ENCODE measurements at places on chromosomes 16 and 17. TPM values are rescaled to one million over a fixed set of nuclear protein-coding genes. Genes with fewer than 3 reads are reported as not detected.

GRCh38 chr16:55622930-55623561 lies 32.7 kb upstream of the SLC6A2 start:
- peak; percentile 45 for DNase-seq

GRCh38 chr16:12965274-12965804 lies 63.9 kb downstream of the SHISA9 start:
- peak; percentile 18 for DNase-seq

- DNase-seq: peak; percentile 60
These were observed 151.0 kb upstream of the RBL2 start for GRCh38 chr16:53282975-53283946.

GRCh38 chr17:45732926-45733505 lies 51.1 kb upstream of the CRHR1 start:
- DNase-seq: no peak

Gene RCVRN
- not detected for total RNA-seq

Gene TOP2A
- 151 TPM for total RNA-seq

Gene VAMP2
- 37.7 TPM for total RNA-seq

Gene TGFB1I1
- total RNA-seq: 14.7 TPM

GRCh38 chr16:55630774-55631173 lies 25.0 kb upstream of the SLC6A2 start:
- DNase-seq: no peak

DNA sequence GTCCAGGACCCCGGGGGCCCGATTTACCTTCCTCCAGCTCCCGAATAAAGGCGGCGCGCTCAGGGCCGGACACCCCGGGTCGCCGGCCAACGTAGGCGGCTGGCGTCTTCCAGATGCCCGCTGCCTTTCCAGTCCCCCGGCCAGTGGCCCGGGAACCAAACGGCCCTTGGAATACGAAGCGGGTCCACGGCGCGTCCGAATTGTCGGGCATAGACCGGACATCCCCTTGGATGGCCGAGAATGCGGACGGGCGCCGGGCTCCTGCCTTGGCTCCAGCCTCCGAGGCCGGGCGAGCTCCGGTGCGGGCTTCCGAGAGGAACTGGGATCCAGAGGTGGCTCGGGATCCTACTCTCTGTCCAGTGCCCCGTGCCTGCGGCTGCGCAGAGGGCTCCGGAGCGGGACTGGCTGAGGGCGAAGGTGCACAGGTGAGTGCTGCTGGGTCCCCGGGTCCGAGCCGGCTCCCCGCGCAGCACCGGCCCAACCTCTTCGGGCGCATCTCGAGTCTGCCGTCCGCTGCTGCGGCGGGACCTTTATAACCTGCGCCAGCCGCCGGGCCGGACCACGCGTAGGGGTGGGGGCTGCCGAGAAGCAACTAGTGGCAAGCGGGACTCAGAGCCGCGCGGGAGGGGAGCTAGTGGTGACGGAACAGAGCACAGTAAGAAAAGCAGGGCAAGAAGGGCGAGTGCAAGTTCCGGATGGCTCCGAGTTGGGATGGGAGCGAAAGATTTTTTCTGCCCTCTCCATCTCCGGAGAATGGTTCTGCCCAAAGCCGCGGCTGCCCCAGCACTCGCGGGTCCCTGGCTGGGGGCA lies at the start of gene HAP1:
HAP1 (minus strand) TSS at position 505 of the 810 bp plus-strand sequence; CDS start at position 496, 9 bp downstream.
- DNase-seq: peak; percentile 38

DNA sequence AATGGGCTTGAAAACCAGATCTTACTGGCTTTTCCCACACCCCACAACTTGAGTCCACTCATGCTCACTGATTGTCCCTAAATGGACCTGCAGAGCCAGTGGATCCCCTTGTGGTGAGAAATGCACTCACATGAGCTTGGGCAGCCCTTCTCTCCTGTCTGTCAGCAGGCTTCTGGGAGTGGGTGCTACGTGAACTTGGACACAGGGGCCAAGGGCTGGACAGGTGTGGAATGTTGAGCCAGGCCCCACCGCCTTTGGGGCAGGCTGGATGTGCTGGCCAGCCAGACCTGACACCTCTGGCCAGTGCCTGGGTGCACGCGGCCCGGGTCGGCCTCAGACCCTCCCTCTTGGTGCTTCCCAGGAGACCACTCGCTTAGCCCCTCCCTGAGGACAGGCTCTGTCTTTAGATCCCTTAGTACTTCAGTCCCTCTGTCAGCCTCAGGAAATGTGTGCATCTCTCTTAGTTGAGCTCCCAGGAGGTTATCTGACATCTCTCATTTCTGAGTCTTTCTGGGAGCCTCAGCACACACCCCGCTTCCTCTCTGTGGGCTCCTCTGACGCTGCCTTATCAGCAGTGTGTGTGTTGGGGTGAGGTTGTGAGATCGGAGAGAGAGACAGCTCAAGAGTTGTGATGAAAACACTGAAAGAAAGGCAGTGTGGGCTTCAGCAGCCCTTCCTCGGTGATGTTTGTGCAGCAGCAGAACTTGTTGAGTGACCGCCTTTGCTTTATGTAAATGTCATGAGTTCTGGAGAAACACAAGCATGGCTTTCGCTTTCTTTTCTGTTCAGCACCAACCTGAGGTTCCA lies 117.0 kb downstream of the RAB11FIP4 start:
- DNase-seq: no peak

GRCh38 chr17:67171560-67171959 lies 73.4 kb downstream of the HELZ start:
- DNase-seq: no peak

GRCh38 chr16:75868636-75869632 lies 142.6 kb upstream of the CPHXL start:
- DNase-seq: no peak

Gene SLC26A11
- total RNA-seq: 13.6 TPM

DNA sequence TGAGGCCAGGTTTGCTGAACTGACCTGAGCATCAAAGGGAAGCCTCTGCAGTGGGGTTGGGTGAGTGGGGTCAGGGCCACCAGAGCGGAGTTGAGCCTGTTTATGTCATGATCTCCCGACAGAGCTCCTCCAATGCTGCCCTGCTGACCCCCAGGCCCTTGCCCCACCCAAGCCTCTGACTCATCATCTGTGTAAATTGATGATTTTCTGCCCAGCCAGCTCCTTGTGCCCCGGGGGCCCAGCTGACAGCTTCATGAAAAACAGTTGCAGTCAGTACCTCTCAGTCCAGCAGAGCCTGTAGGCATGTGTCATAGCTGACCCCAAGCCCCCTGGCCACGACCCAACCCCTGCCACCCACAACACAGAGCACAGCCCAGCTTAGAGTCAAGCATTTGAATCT lies 134.9 kb downstream of the CCT6B start:
- DNase-seq: no peak

Gene KCNH4
- total RNA-seq: not detected

Gene NMRAL1
- total RNA-seq: 41.2 TPM

DNA sequence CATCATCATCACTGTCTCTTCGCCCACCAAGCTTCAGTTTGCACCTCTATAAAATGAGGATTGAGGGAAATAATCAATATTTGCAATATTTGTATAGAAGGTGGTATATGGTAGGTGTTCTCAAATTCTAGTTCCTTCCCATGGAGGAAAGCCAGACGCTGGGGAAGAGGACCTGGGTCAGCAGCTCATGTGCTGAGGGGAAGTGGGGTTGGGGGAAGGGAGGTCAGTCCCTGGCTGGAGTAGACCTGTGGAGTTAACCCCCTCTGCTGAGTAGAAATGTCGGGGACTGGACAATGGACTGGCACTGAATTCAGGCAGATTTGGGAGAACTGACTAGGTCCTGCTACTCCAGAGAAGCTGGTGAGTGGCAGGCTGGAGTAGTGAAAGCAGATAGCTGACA lies 12.8 kb upstream of the ITGB3 start:
- DNase-seq: no peak

DNA sequence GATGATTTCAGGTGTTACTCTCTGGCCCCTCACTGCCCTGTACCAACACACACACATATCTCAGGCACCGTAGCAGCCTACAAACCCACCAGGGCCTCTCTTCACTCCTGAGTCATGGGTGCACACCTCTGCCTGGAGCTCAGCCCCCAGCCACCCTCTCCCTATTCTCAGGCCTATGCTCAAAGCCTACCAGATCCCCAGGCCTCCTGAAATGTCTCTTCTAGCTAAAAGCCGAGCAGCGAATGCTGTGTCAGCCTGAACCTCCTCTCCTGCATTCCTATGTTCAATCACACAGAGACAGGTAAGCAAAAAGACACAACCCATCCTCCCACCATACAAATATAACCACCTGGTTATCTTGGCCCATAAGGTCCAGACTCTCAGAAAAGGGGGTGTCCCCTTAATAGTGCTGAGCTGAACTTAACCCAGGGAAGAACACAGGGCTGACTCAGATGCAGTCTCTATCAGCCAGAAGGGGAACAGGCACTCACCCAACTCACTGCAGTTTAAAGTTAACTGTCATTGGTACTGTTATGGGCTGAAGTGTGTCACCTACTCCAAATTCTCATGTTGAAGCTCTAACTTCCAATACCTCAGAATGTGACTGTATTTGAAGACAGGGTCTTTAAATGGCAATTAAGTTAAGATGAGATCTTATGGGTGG lies 62.0 kb upstream of the TEKT3 start:
- no peak for DNase-seq

- peak; percentile 5 for DNase-seq
These were observed 29.1 kb downstream of the DUSP14 start for GRCh38 chr17:37518826-37519225.

GRCh38 chr16:67345401-67345800 lies 18.8 kb downstream of the LRRC36 start:
- no peak for DNase-seq

GRCh38 chr17:28839221-28839620 lies 3.4 kb downstream of the FAM222B start:
- DNase-seq: no peak

Data from MCF 10A (cell line).